ENCODE measurements at places on chromosomes 13 and 19.

DNA sequence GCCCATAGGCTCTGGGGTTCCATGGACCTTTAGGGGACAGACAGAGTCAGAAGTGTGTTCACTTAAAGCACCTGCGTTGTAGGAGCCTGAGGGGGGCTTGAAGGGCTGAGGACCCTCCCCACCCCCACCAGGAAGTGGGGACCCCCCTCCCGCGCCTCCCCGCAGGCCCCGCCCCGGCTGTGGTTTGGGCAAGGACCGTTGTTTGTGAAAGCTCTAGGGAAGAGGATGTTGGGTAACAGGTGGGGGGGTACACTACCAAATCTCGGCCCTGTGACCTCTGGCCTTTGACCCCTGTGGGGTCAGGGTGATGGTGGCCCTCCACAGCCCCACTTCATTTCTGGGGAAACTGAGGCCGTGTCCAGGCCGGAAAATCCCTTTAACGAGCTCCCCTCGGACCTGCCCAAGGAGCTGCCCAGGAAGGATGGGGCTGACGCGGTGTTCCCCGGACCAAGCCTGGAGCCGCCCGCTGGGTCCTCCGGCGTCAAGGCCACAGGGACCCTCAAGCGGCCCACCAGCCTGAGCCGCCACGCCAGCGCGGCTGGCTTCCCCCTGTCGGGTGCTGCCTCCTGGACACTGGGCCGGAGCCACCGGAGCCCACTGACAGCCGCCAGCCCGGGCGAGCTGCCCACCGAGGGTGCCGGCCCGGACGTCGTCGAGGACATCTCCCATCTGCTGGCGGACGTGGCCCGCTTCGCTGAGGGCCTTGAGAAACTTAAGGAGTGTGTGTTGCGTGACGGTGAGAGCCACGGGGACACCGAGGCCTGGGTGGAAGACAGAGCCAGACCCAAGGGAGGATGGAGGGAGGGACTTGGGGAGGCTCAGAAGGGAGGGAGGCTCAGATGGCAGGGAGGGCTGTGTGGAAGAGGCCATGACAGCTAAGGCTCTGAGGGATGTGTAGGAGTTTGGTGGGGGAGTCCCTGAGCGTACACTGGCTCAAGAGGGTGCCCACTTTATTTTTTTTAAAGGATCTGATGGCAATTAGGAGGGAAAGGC is 1.3 kb downstream of the ARHGAP45 start:
- DNase-seq: no peak

DNA sequence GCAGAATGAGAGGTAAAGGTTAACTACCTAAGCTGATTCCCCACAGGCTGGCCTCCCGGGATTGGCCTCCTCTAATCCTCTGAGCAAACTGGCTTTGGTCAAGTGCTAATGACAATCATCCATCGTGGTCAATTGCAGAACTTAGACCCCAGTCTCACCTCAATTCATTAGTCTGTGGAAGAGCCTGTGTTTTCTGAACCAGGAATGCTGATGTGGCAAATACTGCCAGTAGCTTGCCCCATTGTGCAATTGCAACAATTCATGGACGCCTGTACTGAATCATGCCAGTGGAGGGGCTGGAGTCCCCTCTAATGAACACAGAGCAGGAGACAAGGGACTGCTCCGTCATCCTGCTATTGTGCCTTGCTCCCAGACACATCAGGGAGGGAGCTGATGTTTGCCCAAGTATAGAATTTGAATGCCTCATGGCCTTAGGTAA is 1256.5 kb downstream of the EFNB2 start:
- DNase-seq: no peak

GRCh38 chr19:16846901-16847300 is 17.7 kb downstream of the SIN3B start:
- DNase-seq: no peak

GRCh38 chr13:93522501-93522900 is 295.9 kb downstream of the GPC6 start:
- no peak for DNase-seq

DNA sequence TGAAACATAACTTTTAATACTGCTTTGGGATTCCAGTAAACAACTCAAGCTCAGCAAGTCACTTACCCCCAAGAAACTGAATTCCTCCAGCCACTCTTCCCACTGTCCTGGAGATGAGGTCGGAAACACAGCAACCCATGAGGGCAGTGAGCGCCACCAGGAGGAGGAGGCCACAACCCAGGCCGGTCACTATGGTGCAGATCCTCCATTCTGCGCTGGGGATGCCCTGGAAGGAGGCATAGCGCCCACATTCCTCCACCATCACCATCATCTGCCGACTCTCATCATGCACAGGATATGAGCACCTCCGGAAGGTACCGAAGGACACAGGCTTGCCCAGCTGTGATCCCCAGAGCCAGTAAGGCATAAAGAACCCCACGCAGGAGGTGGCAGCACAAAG is 2.2 kb downstream of the LHFPL6 start:
- DNase-seq: no peak

GRCh38 chr13:113625965-113626721 is 31.9 kb downstream of the ATP4B start:
- DNase-seq: no peak

GRCh38 chr19:13691569-13692435 is 72.5 kb upstream of the MRI1 start:
- no peak for DNase-seq

DNA sequence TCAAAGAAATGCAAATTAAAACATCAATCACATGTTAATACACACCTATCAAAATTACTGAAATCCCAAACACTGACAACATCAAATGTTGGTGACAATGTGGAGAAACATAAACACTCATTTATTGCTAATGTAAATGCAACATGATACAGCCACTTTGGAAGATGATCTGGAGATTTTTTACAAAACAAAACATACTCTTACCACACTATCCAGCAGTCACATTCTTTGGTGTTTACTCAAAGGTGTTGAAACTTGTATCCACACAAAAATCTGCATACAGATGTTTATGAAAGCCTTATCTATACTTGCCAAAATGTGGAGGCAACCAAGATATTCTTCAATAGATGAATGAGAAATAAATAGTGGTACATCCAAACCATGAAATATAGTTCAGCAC is 1219.5 kb upstream of the PCDH20 start:
- DNase-seq: no peak

GRCh38 chr13:69856331-69856730 is 251.3 kb upstream of the ATXN8OS start:
- no peak for DNase-seq

DNA sequence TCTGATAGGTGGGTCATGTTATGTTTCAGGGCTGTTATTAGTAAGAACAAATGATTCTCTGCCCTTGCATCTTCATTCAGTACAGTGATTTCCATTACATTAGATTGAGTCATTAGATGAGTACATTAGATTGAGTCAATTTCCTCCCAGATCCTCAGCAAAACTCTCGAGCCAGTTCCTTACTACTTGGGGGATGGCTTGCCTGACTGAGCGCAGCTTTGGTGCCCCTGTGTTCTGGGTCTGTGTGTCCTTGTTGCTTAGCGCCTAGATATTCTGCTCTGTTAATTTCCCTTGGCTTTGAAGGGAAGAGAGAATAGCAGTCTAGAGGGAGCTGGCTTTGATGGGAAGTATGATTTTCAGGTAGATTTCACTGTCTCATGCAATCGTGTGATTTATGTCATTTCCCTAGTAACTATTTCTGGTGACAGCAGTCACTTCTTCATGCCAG is 19.1 kb upstream of the SCEL start:
- DNase-seq: no peak

GRCh38 chr19:23470873-23471545 is 75.7 kb upstream of the ZNF91 start:
- no peak for DNase-seq

GRCh38 chr13:109870274-109870673 is 83.9 kb upstream of the IRS2 start:
- no peak for DNase-seq

DNA sequence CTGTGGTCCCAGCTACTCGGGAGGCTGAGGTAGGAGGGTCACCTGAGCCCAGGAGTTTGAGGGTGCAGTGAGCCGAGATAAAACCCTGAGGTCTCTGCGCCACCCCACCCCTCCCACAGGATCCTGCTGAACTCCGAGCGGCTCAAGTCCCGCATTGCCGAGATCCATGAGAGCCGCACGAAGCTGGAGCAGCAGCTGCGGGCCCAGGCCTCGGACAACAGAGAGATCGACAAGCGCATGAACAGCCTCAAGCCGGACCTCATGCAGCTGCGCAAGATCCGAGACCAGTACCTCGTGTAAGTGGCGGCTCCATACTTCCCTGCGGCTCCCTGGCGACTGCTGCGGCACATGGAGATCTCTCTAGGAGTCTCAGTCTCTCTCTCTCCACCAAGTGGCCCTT is 6.6 kb upstream of the IFI30 start:
- DNase-seq: no peak

GRCh38 chr13:45812695-45813372 is 38.7 kb downstream of the SIAH3 start:
- no peak for DNase-seq

DNA sequence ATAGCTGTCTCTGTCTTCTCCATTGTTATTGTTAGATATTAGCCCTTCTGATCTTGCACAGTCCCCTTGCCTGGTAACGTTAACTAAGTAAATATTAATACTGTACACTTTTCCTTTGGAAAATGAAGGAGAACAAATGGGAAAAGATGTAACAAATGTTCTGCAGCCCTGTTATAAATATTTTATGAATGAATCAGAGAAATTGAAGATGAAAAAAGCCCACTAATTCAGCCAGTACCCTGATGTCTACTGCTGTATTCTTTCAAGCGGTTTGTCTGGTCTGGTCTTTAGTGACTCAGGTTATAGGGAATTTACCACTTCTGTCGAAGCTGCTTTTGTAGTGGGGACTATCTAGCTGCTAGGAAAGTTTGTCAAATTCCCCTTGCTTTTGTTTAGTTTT is 121.0 kb downstream of the COG6 start:
- no peak for DNase-seq

DNA sequence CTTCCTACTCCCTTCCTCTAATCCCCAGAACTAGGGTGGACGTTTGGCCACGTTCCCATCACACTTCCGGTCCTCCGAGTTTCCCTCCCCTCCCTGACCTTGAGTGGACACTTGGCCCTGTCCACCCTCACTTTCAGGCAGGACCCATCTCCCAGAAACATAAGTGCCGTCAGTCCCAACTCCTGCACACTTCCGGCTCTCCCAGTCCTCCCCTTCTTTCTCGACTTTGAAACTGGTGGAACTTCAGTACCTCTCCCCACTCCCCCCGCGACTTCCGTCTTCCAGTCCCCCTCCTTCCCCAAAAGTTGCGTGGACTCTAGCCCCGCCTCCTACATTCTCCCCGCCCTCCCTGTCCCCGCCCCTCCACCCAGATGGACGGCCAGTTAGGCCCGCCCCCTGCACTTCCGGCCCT is 278 bp upstream of the ZNF274 start:
- DNase-seq: no peak

DNA sequence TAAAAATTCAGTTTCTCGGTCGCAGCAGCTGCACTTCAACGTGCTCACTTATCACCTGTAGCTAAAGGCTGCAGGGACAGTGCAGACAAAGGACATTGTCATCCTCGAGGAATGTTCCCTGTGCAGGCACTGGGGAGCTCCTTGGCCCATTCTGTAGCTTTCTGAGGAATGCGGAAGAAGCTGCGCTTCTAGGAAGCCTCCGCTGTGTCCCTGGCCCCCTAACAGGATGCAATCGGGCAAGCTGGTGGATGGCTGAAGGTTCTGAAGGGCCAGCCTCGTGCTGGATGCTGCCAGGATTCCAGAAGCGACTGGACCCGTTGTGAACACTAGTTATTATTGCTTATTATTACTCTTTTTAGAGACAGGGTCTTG is 8.1 kb downstream of the ANO8 start:
- no peak for DNase-seq

- DNase-seq: no peak
Measured at GRCh38 chr19:55836340-55836739, at the start of gene NLRP4. TSS of gene NLRP4 (plus strand) at chr19:55836540. CDS start at chr19:55852081, 15,541 bp downstream.

DNA sequence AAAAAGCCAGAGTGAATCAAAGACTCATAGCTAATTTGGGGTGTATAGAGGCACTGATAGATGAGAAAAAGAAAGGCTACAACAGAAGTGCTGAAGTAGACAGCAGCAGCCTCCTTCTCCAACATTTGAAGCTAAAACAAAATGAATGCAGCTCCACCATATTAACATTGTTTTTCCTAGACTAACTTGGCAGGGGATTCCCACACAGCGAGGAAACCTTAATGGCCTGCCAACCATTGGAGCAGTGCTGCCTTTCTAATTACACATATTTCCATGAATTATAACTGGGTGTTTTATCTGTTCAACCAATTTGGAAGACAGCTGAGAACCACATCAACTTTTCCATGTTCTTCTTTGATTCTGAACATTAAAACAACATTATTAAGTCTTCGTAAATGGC is 478.6 kb downstream of the LIG4 start:
- DNase-seq: no peak

DNA sequence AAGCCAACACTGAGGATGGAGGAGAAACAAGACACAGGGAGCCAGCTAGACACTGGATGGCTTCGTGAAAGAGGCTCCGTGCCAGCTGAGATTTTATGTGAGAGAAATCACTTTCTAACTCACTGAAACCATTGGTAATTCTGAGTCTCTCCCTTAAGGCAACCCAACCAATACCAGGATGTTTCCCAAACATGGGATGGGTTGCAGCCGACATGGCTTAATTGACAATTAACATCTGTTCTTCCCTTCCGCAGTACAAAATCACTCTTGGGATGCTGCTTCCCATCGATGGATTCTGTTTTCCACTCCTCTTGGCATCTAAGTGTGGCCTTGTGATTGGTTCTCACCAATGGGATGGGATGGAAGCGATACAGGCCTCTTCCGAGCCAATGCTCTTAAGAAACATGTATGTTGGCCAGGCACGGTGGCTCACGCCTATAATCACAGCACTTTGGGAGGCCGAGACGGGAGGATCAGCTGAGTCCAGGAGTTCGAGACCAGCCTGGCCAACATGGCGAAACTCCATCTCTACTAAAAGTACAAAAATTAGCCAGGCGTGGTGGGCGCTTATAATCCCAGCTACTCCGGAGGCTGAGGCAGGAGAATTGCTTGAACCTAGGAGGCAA is 2.3 kb upstream of the ZNF787 start:
- no peak for DNase-seq

DNA sequence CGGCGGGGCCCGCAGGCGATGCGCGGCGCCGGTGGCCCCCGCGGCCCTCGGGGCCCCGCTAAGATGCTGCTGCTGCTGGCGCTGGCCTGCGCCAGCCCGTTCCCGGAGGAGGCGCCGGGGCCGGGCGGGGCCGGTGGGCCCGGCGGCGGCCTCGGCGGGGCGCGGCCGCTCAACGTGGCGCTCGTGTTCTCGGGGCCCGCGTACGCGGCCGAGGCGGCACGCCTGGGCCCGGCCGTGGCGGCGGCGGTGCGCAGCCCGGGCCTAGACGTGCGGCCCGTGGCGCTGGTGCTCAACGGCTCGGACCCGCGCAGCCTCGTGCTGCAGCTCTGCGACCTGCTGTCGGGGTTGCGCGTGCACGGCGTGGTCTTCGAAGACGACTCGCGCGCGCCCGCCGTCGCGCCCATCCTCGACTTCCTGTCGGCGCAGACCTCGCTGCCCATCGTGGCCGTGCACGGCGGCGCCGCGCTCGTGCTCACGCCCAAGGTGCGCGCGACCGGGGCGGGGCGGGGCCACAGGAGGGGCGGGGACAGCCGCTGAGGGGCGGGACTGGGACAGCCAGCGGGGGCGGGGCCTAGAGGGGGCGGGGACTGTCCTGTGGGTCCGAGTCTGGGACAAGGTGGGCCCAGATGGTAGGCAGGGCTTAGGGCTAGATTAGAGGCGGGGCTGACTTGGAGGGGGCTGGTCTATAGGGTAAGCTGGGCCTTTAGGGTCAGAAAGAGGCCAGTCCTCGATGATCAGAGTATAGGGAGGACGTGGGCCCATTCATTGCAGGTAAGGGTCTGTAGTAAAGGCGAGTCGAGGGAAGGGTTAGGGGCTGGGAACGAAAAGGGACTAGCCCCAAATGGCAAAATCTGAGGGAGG is 5.1 kb downstream of the GRIN2D start:
- DNase-seq: peak; percentile 74

All from stimulated activated CD8-positive, alpha-beta memory T cell treated with anti-CD3 and anti-CD28 coated beads, Interleukin-7, amount 100 ng/mL, for 24 hours (primary cell).